ENCODE measurements at places on chromosomes 7 and 10.

- DNase-seq, result no peak
Measured at GRCh38 chr10:27297844-27298521, 57.4 kb upstream of the ACBD5 start.

GRCh38 chr10:79418274-79418673 lies 27.1 kb downstream of the ZCCHC24 start:
- DNase-seq, result no peak

DNA sequence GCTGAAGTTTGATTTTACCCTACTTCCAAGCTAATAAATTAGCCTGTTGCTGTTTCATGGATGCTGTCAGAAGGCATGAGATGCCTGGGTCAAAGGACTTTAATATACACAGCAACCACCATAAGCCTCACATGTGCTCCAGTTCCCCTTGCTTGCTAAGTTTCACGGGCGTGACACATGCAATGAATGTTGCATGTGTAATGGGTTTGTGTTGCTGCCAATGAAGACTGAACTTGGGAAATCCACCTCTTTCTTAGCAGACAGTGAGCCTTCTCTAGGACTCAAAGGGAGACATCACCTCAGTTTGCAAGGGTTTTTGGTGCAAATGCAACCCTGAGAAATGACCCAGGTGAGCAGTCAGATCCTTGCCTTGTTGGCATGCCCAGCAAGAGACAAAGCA lies 505.5 kb upstream of the PODXL start:
- DNase-seq, result peak; percentile 38

DNA sequence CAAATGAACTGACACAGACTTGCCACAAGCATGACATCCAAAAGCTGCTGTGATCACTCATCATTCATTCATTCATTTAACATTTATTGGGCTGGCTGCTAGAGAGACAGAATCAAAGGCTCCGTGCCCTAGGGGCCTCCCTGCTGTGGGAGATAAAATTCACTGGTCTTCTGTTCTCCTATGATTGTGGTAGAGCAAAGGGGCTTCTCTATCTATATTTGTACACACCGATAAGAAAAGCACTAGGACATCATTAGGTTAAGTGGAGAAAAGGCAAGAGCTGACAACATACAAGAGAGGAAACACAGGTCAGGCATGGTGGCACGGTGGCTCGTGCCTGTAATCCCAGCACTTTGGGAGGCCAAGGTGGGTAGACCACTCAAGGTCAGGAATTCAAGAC lies 847.0 kb downstream of the TYW1 start:
- no peak for DNase-seq
